ENCODE measurements at places on chromosomes 13 and 19. TPM values are rescaled to one million over a fixed set of nuclear protein-coding genes. Genes with fewer than 3 reads are reported as not detected.

MAMSTR gene
- total RNA-seq, result 0.38 TPM

CKAP2 gene
- total RNA-seq, result 26.1 TPM

SUPT5H gene
- 85.1 TPM for total RNA-seq

NEK3 gene
- total RNA-seq, result 16.3 TPM

MCEMP1 gene
- total RNA-seq, result not detected

FGF21 gene
- total RNA-seq, result not detected

KLK14 gene
- total RNA-seq, result not detected

CYP4F3 gene
- not detected for total RNA-seq

NTN5 gene
- not detected for total RNA-seq

PGLYRP2 gene
- total RNA-seq, result not detected

LHB gene
- 0.48 TPM for total RNA-seq

DLL3 gene
- 0.29 TPM for total RNA-seq
